Dermis blood vessel endothelial cell (primary cell): ENCODE measurements at places on chromosomes 6 and 20. TPM values are rescaled to one million over a fixed set of nuclear protein-coding genes. Genes with fewer than 3 reads are reported as not detected.

Gene JAG1
- total RNA-seq: 124 and 203 TPM in 2 replicates

Gene MEI4
- under 0.01 TPM in 1 of 2 replicates, not detected in the other for total RNA-seq

GRCh38 chr6:89975991-89976693 is 81.9 kb downstream of the GJA10 start:
- DNase-seq: no peak

Gene COX7A2
- total RNA-seq: 55.8 and 324 TPM in 2 replicates

DNA sequence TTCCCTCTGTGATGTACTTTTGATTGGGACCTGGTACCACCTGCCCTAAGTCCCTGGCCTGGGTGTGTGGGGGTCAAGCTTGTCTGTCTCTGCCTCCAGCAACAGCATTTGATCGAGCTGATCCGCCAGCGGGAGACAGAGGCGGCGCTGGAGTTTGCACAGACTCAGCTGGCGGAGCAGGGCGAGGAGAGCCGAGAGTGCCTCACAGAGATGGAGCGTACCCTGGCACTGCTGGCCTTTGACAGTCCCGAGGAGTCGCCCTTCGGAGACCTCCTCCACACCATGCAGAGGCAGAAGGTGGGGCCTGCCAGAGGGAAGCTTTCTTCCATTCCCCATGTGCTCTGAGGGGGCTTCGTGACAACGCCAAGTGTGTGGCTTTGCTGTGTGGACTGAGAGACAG is 5.4 kb downstream of the GID8 start:
- no peak for DNase-seq
